ENCODE measurements at places on chromosomes 1 and 21.

DNA sequence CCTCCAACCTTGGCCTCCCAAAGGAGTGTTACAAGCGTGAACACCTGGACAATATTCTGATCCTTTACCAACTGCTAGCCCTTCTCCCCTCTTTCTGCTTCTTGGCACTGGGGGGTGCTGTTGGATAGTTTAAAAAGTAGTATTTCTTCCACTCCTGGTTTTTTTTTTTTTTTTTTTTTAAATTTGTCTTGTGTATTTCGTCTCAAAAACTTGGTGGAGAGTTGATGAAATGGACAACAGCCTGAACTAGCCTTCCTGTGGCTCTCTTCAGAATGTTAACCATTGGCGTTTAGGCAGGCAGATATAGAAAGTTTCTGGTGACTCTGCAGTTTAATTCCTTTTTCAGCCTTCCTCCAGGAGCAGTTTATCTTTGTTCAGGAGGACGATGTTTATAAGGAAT lies 69.7 kb upstream of the USP24 start:
- peak; percentile 49 for DNase-seq

DNA sequence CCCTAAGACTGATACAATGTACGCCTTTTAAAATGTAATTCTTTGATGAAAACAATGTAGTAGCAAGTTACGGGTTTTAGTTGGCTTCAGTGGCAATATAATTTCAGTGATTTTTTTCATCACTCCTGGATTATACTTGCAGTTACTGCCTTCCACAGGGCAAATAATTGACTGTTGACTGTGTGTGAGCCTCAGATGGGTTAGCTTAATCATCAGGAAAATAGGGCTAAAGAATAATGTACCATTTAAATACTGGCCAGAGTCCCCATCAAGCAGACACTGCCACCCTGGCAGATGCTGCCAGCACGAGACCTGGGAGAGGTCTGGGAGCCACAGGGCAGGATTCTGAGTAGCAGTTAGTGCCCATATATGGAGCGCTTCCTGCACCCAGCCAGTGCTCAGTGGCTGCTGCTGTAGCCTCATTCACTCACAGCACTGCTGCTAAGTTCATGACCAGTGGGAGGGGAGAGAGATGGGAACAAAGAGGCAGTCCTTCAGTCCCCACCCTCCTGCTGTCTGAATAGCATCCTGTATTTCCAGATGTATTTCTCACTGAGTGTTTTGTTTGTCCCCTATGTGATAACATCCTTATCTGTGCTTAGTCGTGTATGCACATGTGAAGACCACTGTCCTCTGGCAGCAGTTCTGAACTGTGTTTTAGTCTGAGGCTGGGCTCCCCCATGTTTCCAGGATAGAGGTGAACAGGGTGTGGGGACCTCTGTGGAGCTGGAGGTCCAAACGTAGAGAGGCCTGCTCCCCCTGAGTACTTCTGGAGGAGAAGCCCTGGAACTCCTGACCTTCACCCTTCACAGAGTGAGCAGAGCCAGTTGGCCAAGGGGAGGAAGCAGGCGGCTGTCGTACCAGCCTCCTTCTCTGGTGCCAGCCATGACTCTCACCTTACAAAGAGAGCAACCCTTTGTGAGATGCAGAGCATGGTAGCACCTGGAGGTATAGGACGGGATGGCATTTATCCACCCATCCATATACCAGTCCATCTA lies 80.4 kb downstream of the ADARB1 start:
- DNase-seq = no peak

GRCh38 chr1:47631411-47631995 lies 193.7 kb downstream of the FOXD2 start:
- no peak for DNase-seq

- DNase-seq = no peak
Measured at GRCh38 chr1:63480057-63480456, 43.0 kb downstream of the ITGB3BP start.

GRCh38 chr1:59146651-59147358 lies 150.1 kb upstream of the FGGY start:
- DNase-seq = peak; percentile 38

DNA sequence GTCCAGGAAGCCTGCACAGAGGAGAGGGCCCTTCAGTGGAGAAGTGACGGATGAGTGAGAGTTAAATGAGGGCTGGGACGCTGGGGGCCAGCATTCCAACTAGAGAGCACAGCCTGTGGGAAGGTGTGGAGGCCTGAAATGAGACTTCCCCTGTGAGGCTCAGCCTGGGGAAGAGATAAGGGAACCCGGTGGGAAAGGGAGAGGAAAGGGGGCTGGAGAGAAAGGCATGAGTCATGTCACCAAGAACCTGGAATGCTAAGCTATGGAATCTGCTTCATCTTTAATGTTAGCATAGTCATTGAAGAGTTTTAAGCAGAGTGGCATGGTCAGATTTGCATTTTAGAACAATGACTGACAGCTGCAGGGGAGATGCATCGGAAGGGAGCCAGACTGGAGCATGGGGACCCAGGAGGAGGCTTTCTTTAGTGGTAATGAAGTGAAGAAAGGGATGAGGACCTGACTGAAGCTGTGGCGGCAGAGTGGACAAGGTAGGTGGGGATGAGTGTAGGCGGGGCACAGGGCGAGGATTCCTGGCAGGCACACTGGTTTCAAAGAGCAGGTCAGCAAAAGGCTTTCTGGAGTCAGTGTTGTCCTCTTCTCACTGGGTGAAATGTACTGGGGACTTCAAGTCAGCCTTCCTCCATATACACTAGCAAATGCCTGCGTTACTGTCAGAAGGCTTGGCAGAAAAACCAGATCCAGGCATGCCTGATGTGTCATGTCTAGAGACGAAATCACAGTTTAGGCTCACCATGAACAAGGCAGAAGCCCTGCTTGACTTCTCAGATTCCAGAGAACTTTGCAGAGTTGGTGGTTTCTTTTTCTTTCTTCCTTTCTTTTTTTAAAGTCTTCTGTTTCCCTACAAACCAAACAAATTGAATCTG lies 8.0 kb downstream of the RGL1 start:
- DNase-seq = no peak

DNA sequence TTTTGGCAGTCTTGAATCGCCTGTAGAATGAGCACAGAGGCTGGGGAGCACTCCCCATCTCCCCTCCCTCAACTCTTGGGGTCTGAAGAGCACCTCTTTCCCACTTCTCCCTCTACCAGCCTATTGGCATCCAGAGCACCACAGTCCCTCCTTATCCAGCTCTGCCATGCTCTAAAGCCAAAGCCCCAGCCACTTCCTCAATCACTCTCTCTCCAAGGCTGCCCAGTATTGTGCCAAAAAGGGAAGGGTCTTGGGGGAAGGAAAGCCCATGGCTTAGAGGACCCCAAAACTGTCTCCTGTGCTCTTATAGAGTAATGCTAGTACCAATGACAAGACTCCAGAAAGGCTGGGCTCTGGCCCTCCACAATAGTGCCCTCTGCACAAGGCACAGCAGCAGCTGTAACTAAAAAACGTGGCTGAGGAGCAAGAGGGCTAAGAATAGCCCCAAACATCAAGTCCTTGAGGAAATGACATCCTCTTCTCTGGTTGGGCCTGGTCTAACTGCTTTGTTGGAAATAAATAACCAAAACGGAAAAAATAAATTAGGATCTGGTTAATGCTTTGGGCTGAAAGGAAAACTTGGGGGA lies 28.4 kb downstream of the SLC27A3 start:
- DNase-seq = no peak

DNA sequence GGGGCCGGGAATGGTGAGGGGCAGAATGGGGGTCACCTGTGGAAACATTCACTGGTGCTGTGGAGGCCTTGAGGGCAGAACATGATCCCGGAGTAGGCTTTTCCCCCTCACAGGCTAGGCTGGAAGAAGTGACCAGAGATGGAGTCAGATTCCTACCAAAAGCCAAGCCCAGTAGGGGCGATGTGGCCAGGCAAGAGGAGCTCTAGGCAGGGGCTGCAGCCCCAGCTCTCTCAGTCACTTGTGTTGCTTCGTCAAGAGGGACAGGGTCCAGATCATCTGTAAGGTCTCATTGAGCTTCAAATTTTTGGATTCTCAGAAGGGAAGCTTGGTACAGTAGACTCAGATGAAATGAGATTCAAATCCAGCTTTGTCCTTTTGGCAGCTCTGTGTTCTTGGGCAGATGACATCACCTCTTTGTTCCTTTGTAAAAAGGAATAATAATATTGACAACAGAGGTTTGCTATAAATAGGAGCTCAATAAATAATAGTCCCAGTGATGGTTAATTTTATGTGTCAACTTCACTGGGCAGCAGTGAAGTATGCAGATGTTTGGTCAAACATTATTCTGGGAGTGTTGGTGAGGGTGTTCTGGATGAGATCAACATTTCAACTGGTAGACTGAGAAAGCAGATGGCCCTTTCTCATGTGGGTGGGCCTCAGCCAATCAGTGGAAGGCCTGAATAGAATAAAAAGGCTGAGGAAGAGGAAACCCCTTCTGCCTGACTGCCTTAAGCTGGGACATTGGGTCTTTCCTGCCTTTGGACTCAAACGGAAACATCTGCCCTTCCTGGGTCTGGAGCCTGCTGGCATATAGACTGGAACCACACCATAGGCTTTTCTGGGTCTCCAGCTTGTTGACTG lies 324.7 kb upstream of the USP24 start:
- DNase-seq = no peak

DNA sequence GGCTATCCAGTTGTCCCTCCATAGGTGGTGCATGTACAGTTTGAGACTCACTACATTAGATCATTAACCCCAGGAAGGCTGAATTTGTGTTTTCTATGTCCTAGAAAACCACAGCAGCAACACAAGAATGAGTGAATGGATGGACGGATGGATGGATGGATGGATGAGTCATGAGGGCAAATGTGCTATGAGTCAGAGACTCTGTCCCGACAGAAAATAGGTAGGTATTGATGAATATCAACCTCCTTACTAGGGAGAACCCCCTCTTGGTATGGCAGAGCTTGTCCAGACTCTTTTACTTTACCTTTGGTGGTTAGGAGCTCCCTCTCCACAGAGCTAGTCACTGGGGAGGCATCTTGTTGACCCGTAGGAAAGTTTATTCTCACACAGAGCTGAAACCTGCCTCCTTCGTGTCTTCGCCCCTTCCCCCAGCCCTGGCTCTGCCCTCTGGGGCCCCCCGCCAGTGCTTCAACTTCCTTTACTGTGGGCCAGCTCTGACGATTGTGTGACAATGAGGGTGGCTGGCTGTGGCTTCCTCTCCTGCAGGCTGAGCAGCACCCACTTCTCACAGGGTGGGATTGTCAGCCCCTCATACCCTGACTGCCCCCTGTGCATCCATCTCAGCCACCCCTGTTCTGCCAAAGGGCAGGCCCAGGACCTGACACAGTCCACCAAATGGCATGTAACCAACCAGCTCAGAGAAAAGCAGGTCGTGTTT lies 145.2 kb downstream of the FOXD2 start:
- no peak for DNase-seq

GRCh38 chr1:9537863-9538668 lies 1.2 kb upstream of the SLC25A33 start:
- no peak for DNase-seq

- DNase-seq = no peak
Measured at GRCh38 chr1:211468595-211468994, 23.4 kb downstream of the RD3 start.

GRCh38 chr1:116993286-116993685 lies 8.3 kb upstream of the CD101 start:
- no peak for DNase-seq

- no peak for DNase-seq
Measured at GRCh38 chr1:90505806-90506205, 211.3 kb downstream of the BARHL2 start.

DNA sequence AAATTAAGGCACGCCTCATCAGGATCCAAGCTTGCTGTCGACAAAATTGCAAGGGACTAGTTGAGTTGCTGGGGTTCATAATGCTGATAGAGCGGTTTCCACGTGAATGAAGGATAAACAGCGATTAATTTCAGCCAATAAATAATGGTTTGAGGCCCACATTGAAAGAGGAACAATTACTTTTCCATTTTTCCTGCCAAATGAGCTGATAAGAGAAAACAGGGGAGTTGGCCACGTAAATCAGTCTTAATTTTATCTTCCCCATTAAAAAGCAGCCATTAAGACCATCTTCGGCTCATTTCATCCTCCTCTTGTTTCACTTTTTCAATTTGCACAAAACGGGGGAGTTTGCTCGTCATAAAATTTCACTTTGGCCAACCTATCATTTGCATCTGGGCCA lies 235.5 kb upstream of the RRP15 start:
- no peak for DNase-seq

Measured in HAP-1 (cell line).